ENCODE measurements at places on chromosomes 12 and 14. TPM values are rescaled to one million over a fixed set of nuclear protein-coding genes. Genes with fewer than 3 reads are reported as not detected.

The ATP5MC2 gene
- polyA plus RNA-seq = 387 TPM

The P3H3 gene
- 42.3 TPM for polyA plus RNA-seq

DNA sequence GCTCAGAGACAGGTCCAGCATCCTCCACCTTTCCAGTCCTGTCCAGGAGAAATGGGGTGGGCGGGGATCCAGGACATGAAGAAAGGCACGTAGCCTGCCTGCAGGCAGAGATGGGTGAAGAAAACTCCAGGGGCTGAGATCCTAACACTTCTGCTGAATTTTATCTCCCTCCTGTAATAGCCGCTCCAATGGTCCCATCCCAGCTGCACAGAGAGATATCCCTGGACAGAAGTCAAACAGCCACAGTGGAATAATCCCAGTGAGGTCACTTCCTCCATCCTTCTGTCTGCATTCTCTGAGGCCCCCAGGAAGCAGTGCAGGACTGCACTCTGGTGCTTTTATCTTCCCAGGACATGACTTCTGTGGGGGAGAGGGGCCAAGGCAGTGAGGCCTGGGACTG, 26.3 kb downstream of the KRT18 start:
- DNase-seq = no peak

DNA sequence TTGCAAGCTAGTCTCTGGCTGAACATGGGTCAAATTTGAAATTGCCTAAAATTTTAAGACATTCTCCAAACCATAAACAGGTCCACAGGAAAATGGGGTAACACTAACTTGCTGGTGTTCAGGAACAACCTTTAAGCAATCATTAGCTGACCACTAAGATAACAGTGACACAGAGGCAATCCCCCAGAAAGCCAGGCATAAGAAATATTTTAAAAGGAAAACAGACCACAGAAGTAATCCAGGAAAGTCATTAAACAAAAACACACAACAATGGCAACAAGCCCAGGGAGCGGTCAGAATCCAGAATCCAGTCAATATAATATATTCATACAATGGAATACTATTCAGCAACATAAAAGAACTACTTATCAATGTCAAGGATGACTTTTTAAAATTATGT, 59.1 kb downstream of the LRP6 start:
- no peak for DNase-seq

The FAM177A1 gene
- polyA plus RNA-seq = 106 TPM

GRCh38 chr14:78135450-78135891, 34.7 kb upstream of the NRXN3 start:
- no peak for DNase-seq

DNA sequence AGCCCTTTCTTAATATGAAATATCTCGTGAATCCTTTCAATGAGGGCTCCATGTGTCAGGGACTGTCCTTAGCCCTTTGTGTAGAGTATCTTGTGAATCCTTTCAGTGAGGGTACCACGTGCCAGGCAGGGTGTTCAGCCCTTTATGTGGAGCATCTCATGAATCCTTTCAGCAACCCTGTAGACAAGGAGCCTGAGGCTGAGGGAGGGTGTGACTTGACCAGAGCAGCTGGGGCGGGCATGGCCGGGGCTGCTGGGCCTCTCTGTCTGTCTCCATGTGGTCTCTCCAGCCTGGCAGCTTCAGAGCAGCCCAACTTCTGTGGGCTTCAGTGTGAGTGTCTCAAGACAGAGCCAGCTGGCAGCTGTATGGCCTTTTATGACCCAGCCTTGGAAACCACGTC, 140.2 kb downstream of the AACS start:
- DNase-seq = no peak

The OR6C2 gene
- polyA plus RNA-seq = not detected

The GPRC5D gene
- polyA plus RNA-seq = 0.53 TPM

GRCh38 chr12:108884116-108885012, 4.5 kb downstream of the DAO start:
- DNase-seq = no peak

DNA sequence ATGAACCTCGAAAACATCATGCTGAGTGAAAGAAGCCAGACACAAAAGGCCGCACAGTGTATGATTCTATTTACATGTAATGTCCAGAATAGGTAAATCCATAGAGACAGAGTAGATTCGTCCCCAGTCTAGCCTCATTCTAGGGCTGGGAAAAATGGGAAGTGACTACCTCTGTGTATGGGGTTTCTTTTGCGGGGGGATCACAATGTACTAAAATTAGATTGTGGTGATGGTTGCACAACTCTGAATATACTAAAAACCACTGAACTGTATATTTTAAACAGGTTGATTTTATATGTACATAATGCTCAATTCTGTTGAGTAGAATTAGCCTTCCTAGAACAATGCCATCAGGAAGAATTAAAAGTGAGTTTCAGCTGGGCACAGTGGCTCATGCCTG, 6.3 kb upstream of the RILPL2 start:
- no peak for DNase-seq

The ANKRD33 gene
- polyA plus RNA-seq = 0.21 TPM

DNA sequence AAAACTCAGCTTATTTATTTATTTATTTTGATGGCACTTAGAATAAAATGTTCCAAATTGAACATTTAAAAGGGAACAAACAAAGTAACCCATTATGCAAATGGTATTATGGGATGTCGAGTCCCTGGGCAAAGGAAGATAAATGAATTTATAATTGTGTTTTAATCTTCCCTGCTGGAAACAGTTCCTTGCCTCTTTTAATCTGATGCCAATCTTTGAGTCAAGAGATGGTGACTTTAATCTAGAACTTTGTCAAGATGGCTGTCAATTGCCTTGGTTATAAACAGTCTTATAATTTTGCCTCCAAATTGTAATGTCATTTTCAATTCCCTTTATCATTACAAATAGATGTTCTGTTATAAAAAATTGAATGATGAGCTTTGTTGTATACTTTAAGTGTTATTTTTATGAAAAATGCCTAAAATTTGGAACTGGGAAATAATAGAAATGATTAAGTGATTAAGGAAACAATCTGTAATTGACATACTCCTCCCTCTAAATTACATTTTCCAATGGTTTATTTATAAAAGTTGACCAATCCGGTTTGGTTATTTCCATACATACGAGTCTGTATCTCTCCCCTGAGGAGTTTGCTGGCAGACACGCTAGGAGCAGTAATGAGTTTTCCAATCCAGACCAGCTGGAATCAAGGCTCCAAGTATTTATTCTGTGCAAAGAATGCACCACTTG, 134.9 kb upstream of the FRMD6 start:
- DNase-seq = peak; percentile 31

The GLT1D1 gene
- 24.0 TPM for polyA plus RNA-seq

DNA sequence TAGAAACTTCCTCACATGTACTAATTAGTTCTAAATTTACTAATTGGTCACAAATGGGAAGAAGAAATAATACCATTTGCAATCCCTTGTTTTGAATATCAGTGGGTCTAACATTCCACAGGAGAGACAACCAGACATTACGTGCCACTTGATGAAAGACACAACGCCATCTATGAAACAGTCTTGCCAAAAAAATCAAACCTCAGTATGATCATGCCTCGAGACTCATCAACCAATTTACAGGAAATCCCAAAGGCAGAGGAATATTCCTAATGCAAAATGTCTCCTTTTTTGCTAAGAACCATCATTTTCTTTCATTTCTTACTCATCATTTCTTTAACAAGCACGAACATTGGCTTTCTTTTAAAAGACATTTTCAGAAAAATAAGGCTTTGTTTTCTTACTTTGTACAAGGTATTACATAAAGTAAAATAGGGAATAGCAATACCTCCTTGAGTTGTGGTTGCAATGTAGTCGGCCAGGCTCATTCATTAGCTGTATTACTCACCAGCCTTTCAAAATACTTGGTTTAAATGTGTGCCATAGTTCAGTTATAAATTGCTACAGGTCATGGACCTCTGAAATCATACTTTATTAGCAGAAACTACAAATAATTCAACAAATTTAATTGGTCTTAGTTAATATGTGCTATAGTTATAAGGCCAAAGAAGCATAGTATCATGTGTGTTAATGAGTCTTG, 436.2 kb upstream of the FLRT2 start:
- DNase-seq = no peak

The ENDOU gene
- 0.33 TPM for polyA plus RNA-seq

DNA sequence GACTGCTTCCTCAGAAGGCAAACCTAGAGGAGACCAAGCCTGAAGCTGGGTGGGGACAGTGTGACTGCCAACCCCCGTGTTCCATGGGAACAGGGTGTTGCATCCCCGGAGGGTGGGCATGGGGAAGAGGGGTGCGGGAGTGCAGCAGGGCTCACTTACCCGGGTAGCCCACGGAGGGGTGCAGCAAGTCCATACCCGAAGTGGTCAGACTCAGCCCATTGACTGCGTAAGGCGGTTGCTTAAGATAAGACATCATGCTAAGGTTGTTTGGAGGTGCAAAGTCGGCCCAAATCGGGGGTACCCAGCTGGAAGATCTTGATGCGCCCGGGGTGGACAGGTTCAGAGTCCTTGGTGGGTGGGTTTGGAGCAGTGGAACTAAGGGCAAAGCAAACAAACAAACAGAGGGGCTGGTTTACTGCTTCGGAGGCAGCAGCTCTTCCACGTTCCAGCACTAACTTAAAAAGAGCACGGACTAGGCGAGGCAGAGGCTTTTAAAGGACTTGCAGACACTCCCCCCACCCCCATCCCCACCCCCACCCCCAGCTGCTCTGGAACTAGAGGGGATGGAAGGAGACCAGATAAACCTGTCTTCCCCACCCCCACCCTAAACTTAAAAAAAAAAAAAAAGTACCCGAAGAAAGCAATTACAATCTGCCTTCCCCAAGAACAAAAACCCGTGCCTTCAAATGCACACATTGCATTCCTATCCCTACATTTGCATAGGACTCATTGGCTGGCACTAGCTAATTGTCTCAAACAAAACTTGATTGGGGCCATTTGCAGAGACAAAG, 4.9 kb downstream of the OTX2 start:
- DNase-seq = no peak

GRCh38 chr12:8681129-8681884, 16.5 kb upstream of the RIMKLB start:
- no peak for DNase-seq

The TAS2R31 gene
- polyA plus RNA-seq = 1.6 TPM

DNA sequence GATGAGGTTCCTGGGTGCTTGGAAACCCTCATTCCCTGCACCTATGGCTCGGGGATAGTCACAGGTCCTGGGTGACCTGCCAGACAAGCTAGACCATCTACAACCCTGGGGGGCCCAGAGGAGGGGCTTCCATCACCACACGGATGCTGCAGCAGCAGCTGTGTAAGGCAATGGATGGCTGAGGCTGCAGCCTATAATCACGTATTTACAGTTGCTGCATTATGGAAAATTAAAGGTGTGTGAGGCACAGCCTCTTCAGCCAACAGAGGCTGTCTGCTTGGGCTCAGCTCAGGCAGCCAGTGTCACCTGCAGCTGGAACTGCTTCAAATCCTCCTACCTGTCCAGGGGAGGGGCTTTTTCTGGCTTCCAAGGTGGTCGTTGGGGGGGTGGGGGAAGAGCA, 268.1 kb downstream of the CACNA1C start:
- peak; percentile 54 for DNase-seq

The PLEKHG7 gene
- polyA plus RNA-seq = not detected

GRCh38 chr12:90100579-90100978, 391.9 kb upstream of the ATP2B1 start:
- no peak for DNase-seq

GRCh38 chr12:85951823-85952222, 77.7 kb downstream of the NTS start:
- DNase-seq = peak; percentile 17

DNA sequence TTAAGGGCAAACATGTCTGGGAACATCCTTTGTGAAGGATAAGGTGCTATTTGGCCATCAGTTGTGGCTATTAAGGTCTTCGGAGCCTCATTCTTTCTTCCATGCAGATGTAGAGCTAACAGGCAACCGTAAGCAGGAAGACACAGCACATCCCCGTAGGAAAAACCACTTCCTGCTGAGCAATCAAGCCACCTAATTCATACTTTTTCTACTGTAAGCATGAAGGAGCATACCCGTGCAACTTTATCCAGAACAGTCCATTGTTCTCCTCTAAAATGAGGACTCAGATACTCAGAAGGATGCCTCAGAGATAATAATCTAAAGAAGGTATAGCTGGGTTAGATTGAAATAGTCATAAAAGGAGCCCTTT, 232.0 kb downstream of the PPM1H start:
- DNase-seq = no peak

DNA sequence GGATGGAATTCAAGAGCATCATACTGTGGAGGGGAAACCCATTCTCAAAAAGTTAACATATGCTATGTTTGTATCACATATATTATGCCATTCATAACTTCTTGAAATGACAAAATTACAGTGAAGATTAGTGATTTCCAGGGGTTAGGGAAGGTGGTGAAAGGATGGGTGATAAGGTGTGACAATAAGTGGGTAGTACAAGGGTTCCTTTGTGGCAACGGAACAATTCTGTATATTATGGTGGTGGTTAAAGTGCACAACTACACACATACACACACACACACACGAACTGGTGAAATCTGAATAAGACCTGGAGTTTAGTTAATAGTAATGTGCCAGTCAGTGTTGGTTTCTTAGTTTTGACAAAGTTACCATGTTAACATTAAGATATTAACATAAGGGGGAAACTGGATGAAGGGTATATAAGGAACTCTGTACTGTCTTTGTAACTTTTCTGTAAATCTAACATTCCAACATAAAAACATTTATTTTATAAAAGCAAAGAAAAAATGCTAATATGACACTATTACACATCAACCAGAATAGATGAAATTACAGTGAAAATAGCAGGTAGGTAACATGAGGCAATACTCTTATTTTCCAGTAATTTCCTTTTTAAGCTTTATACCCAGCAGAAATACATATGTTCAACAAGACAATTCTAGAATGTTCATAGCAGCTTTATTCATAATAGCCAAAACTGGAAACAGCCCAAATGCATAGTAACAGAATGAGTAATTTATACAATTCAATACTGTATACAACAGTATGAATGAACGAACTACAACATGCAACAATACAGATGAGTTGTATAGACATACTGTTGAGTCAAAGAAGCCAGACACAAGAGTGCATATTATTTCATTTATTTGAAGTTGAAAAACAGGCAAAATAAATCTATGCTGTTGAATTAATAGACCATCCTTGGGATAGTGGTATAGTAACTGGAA, 44.0 kb upstream of the OR5AU1 start:
- no peak for DNase-seq

The SCNN1A gene
- 0.69 TPM for polyA plus RNA-seq

DNA sequence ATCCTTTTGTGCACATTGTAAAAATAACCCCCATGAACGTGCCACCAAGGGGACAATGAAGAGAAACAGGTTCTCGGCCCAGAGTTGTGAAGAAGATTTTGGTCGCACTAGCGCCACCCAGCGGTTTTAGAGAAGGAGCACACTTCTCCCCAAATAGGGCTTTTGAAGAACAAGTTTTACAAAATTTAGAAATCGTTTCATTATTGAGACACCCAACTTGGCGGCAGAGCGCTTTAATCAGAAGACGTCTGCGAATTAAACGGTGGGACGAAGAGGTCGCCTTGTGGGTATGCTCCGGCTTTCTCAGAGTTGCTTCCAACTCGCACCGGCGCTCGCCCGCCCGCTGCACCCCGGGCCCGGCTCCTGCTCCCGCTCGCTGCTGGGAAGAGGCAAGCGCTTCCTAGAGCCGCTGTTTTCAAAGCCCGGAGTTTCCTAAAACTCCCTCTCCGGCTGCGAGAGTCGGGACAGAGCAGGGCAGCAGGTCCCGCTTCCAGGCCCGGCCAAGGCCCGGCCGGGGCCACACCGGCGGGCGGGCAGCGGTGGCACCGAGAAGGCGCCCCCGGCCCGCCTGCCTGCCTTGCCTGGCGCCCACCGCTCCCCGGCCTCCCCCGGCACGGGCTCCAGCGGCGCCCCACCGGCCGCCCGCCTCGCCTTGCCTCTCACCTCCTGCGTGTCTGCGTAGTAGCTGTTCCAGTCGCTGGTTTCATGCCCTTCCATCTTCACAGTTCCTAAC, 645 bp downstream of the FOXA1 start:
- peak; percentile 84 for DNase-seq
